GDM1 (cell line): ENCODE measurements at places on chromosomes 1 and 21.

DNA sequence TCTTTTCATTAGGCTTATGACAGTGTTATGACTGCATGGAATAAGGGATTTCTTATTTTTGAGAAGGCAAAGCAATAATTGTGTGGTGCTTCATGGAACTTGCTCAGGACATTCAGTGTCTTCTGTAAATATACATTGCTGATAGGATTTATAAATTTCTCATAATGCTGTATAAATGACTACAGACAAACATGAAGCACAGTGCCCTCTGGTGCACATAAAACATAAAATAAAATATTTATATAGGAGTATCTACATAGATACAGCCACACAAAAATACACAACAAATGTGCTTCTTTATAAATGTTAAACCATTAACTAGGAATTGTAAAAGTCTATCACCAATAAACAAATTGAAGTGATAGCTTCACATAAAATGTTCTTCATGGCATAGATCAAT, 24.1 kb downstream of the BRINP3 start:
- DNase-seq, result no peak

GRCh38 chr1:55503663-55504305, 288.6 kb upstream of the USP24 start:
- no peak for DNase-seq

DNA sequence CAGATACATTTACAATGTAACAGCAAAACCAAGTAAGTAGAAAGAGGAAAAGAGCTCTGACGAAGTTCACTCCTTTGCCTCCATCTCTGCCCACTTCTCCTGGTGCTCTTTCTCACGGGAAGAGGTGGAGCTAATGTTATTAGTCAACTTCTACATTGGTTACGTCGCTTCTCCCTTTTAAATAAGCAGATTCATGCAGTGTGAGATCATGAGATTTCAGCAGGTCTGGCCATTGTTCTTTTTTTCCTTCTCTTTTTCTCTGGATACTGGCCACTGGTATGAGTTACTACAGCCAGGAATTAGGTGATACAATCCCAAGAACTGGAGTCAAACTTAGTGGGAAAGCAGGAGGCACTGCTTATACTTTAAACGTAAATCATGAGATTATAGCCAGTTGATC, 207.1 kb downstream of the AKT3 start:
- DNase-seq, result no peak

DNA sequence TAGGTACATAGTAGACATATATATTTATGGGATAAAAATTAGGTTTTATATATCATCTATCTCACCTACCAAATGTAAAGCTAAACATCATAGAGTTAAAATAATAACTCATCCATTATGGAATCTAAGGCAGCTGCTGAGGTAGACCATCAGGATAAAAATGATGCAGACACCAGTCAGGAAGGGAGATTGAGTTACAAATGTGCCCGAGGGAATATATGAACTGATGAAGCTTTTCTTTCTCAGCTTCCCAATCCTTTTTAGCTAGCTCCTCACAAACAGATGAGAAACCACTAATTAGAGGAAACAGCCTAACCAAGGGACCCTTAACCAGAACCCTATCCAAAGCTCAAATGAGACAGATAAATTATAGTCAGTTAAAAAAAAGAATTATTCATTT, 20.9 kb downstream of the TTLL7 start:
- DNase-seq, result no peak

DNA sequence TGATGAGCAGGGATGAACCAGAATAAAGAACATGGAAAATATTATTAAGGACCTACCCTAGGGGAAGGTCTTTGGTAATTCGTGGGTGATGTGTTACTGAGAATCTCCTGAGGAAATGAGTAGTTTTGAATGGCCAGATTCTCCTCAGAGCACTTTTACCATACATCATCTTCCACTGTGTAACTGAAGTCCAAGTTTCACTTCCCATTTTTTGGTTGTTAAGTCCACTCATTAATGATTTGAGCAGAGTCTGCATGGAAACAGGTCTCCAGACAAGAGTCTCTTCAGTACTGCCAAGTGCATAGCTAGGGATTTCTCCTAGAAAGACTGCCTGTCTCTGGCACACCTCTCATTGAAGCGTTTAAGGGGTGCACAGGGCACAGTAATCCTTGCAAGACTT, 48.7 kb upstream of the PCP4 start:
- DNase-seq, result no peak

- DNase-seq, result no peak
Observed at GRCh38 chr1:153698020-153698922, 19.8 kb downstream of the NPR1 start.

- no peak for DNase-seq
Observed at GRCh38 chr1:179341943-179342547, 23.7 kb upstream of the AXDND1 start.
